Stimulated activated CD4-positive, alpha-beta T cell treated with anti-CD3 and anti-CD28 coated beads, Interleukin-2, amount 100 ng/mL, for 4 hours (primary cell): ENCODE measurements at places on chromosomes 2 and 18.

GRCh38 chr2:108346827-108347226, 30.9 kb upstream of the SULT1C4 start:
- DNase-seq = no peak

DNA sequence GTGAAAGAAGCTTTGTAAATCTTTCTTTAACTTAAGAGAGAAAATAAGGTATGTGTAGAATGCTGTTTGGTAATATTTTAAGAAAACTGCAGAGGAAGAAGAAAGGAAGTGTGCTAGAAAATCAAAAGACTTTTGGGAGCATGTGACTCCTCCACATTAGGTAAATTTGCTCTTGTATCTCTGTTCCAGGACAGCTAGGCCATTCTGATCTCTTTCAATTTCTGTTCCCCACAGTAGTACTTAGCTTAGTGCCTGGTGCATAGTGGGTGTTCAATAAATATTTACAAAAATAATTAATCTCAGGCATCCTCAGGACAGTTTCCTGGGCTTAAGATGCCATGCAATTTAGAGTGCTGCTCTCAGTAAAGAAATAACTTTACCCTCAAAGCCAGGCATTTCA, 105.0 kb downstream of the GPD2 start:
- DNase-seq = no peak

GRCh38 chr2:43636621-43637020, 439 bp upstream of the PLEKHH2 start:
- no peak for DNase-seq

GRCh38 chr2:218993345-218994315, at the start of gene CRYBA2:
Gene CRYBA2 (minus strand): TSS chr2:218993422. CDS start chr2:218993176, 246 bp downstream.
- no peak for DNase-seq

DNA sequence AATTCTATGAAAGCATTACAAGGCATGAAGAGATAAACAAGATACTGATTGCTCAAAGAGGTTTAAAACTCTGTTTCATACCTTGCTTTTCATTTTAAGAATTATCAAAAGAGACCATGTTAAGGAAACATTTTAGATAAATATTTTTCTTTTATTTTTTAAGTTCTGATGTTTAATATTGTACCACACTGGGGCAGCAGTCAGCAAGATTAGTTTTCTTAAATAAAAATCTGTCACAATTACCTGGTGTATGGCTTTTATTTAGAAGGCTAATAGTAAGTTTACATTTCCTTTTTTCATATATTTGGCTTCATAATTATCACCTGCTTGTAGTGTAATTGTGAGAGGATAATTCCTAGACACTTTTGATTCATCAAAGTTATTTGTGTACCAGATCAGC, 46.4 kb downstream of the ZNF804A start:
- no peak for DNase-seq

GRCh38 chr2:226131299-226131784, 668.3 kb downstream of the IRS1 start:
- DNase-seq = no peak

- DNase-seq = no peak
Measured at GRCh38 chr18:8943900-8944870, 158.3 kb upstream of the NDUFV2 start.

DNA sequence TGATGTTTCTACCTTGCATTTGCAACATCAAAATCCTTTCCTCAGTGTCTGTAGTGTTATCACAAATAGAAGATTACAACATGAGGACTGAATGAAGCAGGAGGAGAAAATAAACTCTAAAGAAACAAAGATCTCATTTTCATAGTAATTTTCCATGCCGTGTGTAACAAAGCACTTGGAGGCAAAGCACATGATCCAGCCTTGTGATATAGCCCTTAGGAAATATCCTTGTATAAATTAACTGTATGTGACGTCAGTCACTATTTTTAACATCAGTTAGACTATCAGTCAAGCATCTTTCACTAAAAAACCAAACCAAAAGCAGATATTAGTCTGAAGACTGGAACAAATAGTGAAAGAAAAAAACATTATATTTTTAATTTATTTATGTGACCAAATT, 492.1 kb upstream of the CNTNAP5 start:
- DNase-seq = no peak

DNA sequence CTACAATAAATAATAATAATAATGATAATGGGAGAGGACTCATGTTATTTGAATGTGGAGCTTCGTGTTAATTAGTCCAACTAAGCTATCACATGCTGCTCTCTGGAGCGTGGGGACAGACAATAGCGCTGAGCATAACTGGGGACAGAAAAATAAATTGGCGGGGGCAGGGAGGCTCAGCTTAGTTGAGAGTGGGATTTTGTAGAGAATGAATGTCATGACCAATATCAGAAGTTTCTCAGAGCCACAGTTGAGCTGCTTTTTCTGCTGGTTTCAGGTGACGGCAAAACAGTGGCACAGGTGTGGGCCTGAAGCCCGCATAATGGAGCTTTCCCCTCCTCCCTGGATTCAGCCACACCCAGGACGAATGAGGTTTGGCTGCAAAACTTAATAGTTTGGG, 111.1 kb upstream of the CAB39 start:
- no peak for DNase-seq

DNA sequence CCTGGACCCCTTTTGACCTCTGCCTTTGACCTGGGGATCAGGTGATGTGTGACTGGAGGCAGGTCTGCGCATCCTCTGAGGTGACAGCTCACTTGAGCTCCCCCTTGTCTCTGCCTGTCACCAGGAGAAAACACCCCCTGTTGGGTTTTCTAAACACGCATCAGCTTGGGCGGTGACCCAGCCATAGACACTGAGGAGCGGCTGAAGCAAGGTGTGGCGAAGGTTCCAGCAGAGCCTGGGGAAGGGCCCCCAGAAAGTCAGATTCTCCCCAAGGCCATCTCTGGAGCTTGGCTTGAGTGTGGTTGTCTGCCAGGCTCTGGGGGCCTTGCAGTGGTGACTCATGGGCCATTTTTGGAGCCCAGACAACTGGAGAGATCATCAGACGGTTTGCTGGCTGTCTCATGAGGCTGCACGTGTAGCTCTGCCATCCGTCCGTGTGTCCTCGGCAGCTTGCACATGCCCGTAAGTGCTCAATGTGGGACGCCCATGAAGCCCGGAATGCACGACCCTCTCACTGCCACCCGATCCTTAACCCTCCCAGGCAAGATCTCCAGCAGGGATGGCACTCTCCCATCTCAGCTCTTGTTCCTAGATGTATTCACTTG, 29.4 kb downstream of the SIX3 start:
- DNase-seq = no peak

- no peak for DNase-seq
Measured at GRCh38 chr2:195477248-195477995, 179.6 kb upstream of the SLC39A10 start.

GRCh38 chr18:48546396-48546795, 7.6 kb downstream of the CTIF start:
- DNase-seq = no peak

DNA sequence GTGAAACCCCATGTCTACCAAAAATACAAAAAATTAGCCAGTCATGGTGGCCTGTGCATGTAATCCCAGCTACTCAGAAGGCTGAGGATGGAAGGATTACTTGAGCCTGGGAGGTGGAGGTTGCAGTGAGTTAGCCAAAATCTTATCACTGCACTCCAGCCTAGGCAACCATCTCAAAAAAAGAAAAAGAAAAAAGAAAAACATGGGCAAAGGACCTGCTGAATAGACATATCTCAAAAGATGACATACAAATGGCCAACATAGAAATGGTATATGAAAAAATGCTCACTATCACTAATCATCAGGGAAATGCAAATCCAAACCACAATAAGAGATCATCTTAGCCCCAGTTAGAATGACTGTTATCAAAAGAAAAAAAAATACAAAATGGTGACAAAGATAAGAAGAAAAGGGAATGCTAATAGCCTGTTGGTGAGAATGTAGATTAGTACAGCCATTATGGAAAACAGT, 1.4 kb upstream of the TGOLN2 start:
- no peak for DNase-seq

DNA sequence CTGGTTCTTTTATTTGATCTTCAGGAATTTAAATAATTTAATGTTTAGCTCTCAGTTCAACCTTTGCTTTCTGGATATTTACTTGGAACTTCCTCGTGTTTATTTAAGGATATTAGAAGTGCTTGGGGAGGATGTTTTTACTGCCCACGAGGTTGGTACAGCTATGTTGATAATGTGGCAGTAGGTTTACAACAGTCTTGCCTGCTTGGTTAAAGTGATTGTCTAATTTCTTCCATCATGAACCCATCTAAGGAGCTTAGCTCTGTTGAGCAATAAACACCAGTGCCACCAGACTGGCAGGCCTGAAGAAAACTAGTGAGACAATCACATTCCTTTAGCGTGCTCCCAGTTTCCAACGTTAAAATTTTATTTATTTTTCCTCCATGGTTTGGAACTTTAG, 94.5 kb downstream of the ICOS start:
- no peak for DNase-seq

DNA sequence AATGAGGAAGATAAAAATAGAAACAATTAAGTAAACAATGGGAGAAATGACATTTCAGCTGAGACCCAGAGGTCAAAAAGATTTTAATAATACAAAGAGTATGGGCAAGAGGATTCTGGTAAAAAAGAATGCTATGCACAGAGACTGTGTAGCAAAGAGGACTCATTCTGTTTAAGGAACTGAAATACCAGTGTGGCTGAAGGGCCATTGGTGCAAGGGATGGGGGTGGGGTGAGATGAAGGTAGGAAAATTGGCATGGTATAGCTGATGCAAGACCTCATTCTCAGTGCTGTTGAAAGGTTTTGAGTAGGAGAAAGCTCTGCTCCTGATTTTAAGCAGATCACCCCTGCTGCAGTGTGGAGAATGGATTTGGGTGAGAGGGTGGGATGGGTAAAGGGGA, 10.8 kb downstream of the GALNT1 start:
- no peak for DNase-seq

GRCh38 chr18:71442731-71443141, 1101.4 kb downstream of the CBLN2 start:
- DNase-seq = no peak

GRCh38 chr2:128227862-128228261, 90.8 kb downstream of the HS6ST1 start:
- DNase-seq = no peak

- no peak for DNase-seq
Measured at GRCh38 chr18:63917817-63918216, 10.1 kb downstream of the SERPINB10 start.

DNA sequence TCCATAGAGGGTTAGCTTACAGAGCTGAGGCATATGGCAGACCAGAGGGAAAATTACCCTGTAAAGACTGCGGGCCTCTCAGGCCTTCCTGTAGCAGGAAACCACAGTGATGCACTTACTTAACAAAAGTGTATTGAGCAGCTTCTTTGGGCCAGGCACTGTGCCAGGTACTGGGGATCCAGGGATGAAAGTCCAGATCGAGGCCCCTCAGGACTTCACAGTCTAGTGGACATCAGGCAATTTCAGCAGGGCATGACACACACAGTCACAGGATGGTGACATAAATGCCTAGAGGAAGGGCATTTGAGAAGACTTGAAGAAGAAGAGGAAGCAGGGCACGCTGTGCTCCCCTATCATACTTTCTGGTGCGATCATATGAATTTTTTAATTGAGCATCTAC, 71.7 kb downstream of the MARCO start:
- no peak for DNase-seq

GRCh38 chr18:13450289-13451212, 232.0 kb downstream of the LDLRAD4 start:
- no peak for DNase-seq

GRCh38 chr2:113083296-113083695, 15.5 kb downstream of the IL1F10 start:
- no peak for DNase-seq

DNA sequence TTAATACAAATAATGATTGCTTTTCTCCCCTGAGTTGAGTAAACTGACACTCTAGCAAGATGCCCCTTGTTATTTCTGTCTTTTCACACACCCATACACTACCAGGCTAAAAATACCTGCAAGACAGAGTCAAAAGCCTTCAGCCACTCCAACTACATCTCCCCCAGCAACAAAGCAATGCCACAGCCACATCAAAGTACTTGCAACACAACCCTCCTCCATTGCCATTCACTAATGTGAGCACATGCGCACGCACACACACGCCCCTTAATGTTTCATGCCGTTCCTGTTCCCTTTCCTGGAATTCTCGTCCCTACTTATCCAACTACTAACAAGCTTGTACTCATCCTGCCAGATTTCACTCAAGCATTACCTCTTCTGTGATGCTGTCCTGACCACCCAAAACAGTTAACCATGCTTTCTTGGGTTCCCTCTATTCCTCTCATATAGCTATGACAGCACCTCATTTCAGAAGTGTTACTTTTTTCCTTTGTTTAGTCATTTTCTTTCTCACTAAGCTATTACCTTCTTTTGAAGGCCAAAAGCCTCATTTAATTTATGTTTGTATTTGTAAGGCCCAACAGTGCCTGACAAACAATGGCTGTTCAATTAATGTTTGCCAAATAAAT, 29.6 kb downstream of the SLC25A12 start:
- DNase-seq = no peak

- no peak for DNase-seq
Measured at GRCh38 chr2:201827621-201828020, 21.3 kb downstream of the CDK15 start.

DNA sequence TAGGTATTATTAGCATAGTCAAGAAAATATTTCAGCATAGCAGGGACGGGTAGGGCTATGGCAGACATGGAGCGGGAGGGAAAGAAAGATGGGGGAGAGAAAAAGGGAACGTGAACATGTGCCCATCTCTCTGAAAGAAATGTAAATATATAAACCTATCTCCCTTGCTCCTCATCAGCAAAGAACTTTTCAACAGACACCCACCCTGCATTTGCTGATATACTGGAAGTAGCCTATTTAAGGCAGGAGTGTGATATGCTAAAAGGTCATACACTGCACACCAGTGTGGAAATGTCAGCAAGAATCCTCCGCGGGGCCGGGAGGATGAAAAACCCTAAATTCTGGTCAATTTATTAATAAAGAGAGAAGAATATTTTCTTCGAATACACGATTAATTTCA, 1.7 kb downstream of the MBOAT2 start:
- DNase-seq = no peak

GRCh38 chr18:54904581-54904980, 54.7 kb downstream of the CCDC68 start:
- DNase-seq = no peak
